SW480 (cell line): ENCODE measurements at places on chromosomes 16 and 17.

GRCh38 chr16:25914357-25914962 lies 222.7 kb downstream of the HS3ST4 start:
- no peak for DNase-seq

DNA sequence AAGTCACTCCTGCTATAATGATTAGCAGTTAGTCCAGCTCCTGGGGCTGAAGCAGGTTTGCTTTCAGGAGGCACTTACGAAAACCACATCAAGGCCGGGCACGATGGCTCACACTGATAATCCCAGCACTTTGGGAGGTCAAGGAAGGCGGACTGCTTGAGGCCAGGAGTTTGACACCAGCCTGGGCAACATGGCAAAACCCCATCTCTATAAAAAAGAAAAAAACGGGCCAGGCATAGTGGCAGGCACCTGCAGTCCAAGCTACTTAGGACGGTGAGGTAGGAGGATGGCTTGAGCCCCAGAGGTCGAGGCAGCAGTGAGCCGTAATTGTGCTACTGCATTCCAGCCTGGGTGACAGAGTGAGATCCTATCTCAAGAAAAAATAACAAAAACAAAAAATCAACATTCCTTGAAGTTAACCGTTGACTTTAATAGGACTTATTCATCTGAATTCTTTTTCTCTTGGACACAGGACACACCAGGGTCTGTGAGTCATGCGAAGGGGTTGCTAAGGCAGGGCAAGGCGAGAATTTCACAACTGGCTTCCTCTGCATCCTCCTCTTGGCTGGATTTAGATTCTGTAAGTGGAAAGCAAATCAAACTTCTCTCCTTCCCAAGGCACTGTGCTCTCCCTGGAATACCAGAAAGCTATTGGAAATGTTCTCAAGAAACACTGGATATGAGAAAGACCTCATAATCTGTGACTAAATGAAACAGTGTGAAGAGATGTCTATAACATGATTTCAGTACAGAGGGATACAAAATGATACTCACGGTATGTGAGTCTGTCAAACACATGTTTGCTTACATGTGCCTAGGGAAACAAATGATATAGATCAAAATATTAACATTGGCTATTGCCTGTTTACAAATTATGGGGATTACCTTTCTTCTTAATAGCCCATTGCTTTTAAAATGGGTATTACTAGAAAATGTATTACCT lies 99.5 kb downstream of the SYCE1L start:
- DNase-seq, result peak; percentile 8

DNA sequence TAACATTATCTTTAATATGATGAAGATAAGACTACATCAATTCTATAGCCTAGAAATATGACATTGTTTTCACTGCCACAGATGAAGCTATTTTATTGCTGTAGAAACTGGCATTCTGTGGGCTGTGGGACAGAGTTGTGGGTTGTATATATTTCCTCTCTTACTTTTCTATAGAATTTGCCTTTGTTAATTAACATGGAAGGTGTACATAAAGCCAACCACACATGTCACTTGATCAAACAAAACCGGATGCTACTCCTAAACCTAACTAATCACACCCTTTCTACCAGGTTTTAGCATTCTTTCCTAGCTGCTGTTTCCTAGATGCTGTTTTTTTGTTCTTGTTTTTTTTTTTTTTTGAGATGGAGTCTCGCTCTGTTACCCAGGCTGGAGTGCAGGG lies 81.2 kb upstream of the ATP2A3 start:
- DNase-seq, result peak; percentile 42

GRCh38 chr16:65917466-65917865 lies 449.0 kb upstream of the CDH5 start:
- no peak for DNase-seq

GRCh38 chr17:43456661-43457361 lies 27.0 kb upstream of the DHX8 start:
- DNase-seq, result peak; percentile 95

GRCh38 chr17:80918731-80919130 lies 72.9 kb upstream of the CHMP6 start:
- no peak for DNase-seq

DNA sequence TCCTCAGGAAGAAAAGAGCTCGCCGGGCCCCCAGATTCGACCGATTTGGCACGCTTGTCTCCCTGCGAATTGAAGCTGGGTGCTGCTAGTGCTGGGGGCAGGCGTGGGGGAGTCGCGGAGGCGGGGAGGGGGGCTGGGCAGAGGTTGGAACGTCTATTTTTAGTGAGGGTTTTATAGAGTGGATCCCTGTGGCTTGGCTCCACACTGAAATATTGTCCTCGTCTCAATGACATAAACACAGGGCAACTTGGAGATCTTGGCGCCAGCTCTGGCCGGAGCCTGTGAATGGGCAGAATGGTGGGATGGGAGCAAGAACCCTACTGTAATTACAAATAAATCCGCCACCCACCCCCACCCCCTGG lies 15.7 kb upstream of the NOG start:
- no peak for DNase-seq

GRCh38 chr16:60481591-60481990 lies 1554.6 kb downstream of the CDH8 start:
- DNase-seq, result no peak

GRCh38 chr17:3972281-3972731 lies 8.1 kb upstream of the ATP2A3 start:
- no peak for DNase-seq

- DNase-seq, result no peak
These were observed 4.0 kb upstream of the NAE1 start for GRCh38 chr16:66834746-66835145.

DNA sequence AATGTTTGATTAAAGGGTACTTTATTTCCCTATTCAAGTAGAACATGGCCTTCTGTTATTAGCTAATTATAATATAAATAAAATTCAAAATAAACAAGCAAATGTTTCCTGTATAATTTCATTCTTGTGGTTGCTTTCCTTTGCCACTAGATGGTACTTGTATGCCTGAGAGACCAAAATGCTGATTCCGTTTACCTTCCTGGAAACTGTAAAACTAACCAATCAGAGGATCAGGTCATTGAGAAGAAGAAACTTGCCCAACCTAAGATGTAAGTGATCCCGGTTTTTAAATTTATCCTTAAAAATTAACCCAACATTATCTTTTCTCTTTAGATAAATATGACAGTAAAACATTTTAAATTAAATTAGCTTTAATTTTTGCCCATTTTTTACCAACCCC lies 8.1 kb upstream of the ABCA5 start:
- DNase-seq, result peak; percentile 43

DNA sequence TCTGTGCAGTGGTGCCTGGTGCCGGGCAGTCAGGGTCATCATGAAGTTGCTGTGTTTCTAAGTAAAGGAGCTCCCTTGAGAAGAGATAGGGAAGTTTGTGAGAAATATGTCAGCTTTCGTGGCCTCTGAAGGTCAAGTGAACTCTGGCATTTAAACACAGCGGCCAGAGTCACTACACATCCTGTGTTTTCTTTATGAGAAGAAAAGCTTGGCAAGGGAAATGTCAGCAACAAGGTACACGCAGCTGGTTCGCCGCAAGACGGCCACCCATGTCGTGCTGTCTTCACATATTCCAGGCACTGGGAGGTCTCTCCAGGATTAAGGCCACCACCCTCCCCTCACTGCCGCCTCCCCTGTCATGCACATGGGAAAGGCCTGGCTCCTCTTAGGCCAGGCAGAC lies 33.2 kb upstream of the PEMT start:
- DNase-seq, result no peak

DNA sequence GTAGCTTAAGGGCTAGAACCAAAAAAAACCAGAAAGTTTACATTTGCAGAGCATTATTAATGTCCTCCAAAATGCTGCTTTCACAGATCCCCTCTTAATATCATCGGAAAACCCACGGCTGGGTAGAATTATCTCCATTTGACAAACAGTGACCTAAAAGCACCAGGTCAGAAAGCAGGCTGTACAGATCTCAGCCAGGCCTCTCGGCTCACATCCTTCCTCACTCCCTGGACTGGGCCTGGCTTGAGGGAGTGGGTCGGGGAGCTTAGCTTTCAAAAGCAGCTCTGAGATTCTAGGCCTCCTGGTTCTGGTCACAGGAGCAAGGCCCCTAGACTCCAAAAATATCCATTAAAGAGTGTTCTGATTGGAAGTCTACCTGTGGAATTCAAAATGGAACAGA lies 9.1 kb upstream of the SLC12A3 start:
- no peak for DNase-seq

GRCh38 chr16:48003206-48003907 lies 152.4 kb downstream of the ABCC12 start:
- peak; percentile 27 for DNase-seq

DNA sequence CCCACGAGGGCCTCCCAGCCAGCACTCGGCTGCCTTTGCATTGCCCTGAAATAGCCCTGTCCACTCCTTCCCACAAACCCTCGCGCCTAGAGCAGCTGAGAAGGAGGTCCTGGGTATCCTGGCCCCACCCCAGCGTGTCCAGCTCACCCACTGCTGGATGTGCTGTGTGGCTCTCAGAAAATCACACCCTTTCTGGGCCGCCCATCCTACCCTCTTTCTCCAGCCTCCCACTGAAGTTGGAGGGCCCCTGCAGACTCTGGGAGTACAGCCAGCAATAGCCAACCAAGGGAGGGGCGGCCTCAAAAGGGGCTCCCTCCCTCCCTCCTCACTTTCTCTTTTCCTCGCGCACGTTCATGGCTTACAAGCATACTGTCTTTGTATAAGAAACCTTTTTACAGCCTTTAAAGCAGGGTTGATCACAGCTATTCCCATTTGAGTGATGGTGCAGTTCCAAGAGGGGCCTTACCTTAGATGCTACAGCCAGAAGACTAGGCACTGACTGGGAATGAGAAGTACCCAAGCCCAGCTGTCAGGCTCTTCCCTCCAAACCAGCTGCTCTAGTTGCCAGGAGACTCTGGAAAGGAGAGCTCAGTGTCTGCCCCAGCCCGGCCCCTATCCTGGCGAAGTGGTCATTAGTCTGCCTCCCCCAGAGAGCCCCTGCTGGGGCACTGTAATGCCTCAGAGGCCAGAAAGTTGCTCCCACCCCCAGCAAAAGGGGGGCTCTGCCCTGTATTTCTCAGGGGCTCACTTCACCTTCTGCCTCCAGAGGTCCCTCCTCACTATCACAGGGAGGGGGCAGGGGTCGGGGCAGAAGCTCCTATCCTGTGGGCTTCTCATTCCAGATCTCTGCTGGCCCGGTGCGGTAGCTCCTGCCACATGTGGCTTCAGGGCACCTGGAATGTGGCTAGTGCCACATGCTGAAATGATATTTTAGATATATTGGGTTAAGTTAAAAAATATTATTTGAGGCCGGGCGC lies 38.1 kb downstream of the DCAKD start:
- no peak for DNase-seq

DNA sequence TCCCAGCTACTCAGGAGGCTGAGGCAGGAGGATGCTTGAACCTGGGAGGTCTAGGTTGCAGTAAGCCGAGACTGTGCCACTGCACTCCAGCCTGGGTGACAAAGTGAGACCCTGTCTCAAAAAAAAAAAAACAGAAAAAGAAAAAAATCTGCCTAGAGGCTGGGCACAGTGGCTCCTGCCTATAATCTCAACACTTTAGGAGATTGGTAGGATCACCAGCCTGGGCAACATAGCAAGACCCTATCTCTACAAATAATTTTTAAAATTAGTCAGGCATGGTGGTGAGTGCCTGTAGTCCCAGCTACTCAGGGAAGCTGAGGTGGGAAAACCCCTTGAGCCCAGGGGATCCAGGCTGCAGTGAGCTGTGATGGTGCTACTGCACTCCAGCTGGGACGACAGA lies 17.7 kb downstream of the CUEDC1 start:
- DNase-seq, result no peak

GRCh38 chr16:52572656-52573055 lies 25.7 kb upstream of the TOX3 start:
- DNase-seq, result no peak

DNA sequence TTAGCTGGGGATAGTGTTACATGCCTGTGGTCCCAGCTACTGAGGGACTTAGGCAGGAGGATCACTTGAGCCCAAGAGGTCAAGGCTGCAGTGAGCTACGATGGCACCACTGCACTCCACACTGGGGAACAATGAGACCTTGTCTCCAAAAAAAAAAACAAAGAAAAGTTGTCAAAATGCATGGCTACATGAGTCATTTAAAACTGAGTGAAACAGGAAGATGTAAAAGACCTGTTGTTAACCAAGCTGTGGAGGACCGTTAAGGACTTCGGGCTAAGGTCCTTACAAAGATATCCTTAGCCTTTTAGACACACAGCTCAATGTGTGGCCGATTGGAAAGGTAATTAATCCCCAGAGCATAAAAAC lies 25.1 kb downstream of the ZP2 start:
- no peak for DNase-seq

- DNase-seq, result no peak
These were observed 3.7 kb upstream of the SLC16A11 start for GRCh38 chr17:7047566-7047965.

GRCh38 chr17:58304750-58305486 lies 23.7 kb downstream of the TSPOAP1 start:
- no peak for DNase-seq

DNA sequence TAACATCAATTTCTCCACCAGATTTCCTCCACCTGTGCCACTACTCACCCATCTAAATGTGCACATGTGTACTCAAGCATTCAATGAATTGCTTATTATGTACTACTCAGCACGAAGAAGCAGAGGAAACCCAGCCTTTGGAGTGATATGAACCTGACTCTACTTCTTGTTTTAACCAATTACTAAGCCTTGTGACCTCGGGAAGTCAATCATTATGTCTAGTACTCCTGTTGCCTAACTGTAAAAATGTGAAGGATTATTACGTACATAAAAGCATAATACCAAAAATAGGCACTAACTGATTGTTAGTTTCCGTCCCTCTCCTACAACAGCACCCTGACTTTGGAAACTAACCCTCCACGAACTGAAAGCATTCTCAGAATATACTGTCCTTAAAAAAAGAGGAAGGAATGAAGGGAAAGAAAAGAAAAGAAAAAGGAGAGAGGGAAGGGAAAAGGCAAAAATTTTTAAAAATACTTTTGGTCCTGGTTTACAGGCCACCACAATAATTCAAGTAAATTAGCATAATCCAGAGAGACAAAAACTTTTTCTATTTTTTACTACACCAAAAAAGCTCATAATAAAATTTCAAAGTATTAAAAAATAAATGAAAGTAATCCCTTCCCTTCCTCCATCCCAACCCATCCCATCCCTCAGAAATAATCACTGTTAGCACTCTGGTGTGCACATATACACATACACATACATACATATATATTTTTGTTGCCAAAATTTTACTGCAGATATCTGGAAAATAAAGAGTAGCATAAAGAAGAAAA lies 53.6 kb downstream of the KANSL1 start:
- no peak for DNase-seq

DNA sequence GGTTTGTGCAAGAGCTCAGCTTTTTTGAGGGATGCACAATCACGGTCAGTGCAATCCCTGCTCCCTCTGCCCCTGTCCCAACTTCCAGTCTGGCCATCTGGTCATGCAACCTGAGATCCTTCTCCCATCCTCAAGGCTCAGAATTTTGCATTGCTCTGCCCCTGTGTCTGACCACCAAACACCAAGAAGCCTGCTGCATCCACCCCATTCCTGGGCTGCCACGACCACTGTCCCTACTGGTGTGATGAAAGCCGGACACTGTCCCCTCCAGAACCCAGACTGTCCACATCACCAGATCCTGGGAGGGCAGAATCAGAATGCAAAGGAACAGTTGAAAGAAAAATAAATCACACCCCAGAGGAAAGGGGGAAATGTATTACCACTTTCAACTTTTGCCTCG lies 231.0 kb downstream of the C16orf78 start:
- no peak for DNase-seq
